ENCODE measurements at places on chromosomes 2 and 18.

DNA sequence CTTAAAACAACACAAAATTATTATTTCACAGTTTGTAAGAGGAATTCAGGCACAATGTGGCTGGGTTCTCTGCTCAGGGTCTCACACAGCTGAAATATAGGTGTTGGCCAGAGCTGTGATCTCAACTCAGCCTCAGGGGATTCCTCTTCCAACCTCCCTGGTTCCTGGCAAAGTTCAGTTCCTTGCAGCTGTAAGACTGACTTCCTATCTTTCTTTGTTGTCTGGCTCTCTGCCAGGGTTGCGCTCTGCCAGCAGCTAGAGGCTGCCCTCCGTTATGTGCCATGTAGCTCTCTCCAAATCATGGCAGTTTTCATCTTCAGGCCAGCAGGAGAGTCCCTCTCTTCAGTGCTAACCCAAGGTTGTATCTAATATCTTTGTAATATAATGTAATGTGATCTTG, 272.5 kb upstream of the KCNJ3 start:
- no peak for DNase-seq
- no peaks in the 10 kb centered on the region for H3K36me3 ChIP-seq
- no peaks in the 10 kb centered on the region for H3K27me3 ChIP-seq
- H3K27ac ChIP-seq: no peak overlapping the region
- no peaks in the 10 kb centered on the region for H3K4me1 ChIP-seq
- H3K4me3 ChIP-seq: no peak overlapping the region

- no peak overlapping the region for H3K4me3 ChIP-seq
- H3K27ac ChIP-seq: no peak overlapping the region
- H3K36me3 ChIP-seq: no peaks in the 10 kb centered on the region
- no peaks in the 10 kb centered on the region for H3K4me1 ChIP-seq
- peak; percentile 0 for DNase-seq
Observed at GRCh38 chr2:177106212-177106611, 106.4 kb upstream of the HNRNPA3 start.

GRCh38 chr2:70529610-70530009, 24.0 kb downstream of the TGFA start:
- H3K4me3 ChIP-seq: no peak overlapping the region
- peaks cover 44% of the 10 kb centered on the region for H3K4me1 ChIP-seq
- H3K27me3 ChIP-seq: peaks cover 2% of the 10 kb centered on the region
- peaks cover 9% of the 10 kb centered on the region for H3K36me3 ChIP-seq
- H3K27ac ChIP-seq: no peak overlapping the region

GRCh38 chr2:29113027-29113686, 2.1 kb upstream of the CLIP4 start:
- H3K36me3 ChIP-seq: no peaks in the 10 kb centered on the region
- peak overlapping the region; percentile 97 for H3K27ac ChIP-seq
- no peak for DNase-seq

DNA sequence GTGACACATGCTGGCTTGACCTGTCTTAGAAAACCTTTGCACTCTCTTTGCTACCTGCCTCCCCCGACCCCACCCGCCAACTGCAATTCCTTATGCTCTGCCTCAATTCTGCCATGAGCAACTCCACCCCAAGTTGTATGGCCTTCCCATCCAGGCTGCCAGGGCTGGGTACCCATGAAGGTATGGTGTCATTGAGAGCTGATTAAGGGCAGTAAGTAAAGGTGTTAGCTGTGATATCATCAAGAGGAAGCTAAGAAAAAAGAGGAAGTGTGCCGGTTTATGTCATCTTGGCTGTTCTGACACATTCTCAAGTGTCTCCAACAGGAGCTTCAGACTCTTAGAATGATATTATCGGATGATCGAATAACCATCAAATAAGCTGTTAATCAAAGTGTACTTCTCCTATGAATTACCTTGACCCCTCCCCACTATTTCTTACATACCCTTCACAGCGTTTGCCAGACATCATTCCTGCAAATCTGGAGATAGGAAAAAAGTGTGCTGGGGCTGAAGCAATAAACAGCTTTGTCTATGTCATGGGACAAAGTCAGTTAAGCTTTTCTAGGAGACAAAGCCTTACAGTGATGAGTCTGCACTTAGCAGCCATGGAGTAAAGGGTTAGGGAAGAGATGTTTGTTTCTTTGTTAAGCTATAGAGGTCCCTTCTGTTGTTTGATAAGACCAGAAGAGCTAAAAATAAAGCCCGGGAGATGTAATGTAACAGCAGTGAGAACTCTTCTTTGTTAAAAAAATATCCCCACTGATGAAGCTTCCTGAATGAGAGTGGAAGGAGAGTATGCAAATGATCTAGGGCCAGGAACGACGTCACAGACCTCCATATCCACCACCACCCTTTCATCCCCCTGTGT, 40.4 kb upstream of the SMAD2 start:
- H3K4me1 ChIP-seq: peaks cover 8% of the 10 kb centered on the region
- no peak for DNase-seq
- H3K27me3 ChIP-seq: peaks cover 4% of the 10 kb centered on the region
- no peak overlapping the region for H3K4me3 ChIP-seq
- no peaks in the 10 kb centered on the region for H3K36me3 ChIP-seq
- no peak overlapping the region for H3K27ac ChIP-seq

All from immature natural killer cell (primary cell).